Foreskin keratinocyte (primary cell): ENCODE measurements at places on chromosomes 3 and 15. TPM values are rescaled to one million over a fixed set of nuclear protein-coding genes. Genes with fewer than 3 reads are reported as not detected.

Gene ASB14
- total RNA-seq, result not detected in 2 replicates

Gene ZNF501
- total RNA-seq, result 3.2 TPM in 2 replicates

Gene TICRR
- total RNA-seq, result 14.9 and 15.9 TPM in 2 replicates

Gene EPHA3
- 0.04 TPM in 1 of 2 replicates, not detected in the other for total RNA-seq

Gene DISP2
- total RNA-seq, result 0.65 and 1.5 TPM in 2 replicates

Gene EXOG
- 9.2 and 9.3 TPM in 2 replicates for total RNA-seq

Gene GHSR
- total RNA-seq, result not detected in 2 replicates

Gene NOX5
- total RNA-seq, result 0.04 and 0.14 TPM in 2 replicates

Gene MYLK
- total RNA-seq, result 3.5 and 4.6 TPM in 2 replicates

Gene GAP43
- not detected in 2 replicates for total RNA-seq

Gene AADACL2
- not detected in 2 replicates for total RNA-seq

Gene STAB1
- not detected in 2 replicates for total RNA-seq

Gene POLQ
- 12.5 and 14.8 TPM in 2 replicates for total RNA-seq

Gene ACKR4
- 0.21 and 0.31 TPM in 2 replicates for total RNA-seq

Gene CELF6
- 0.17 and 0.18 TPM in 2 replicates for total RNA-seq

Gene INKA1
- 18.2 and 20.1 TPM in 2 replicates for total RNA-seq

Gene FAH
- 21.8 and 25.8 TPM in 2 replicates for total RNA-seq

Gene ZNF35
- 11.5 and 12.0 TPM in 2 replicates for total RNA-seq

Gene SAXO2
- total RNA-seq, result 1.2 and 1.7 TPM in 2 replicates

Gene ZBED2
- total RNA-seq, result 108 and 112 TPM in 2 replicates

Gene LTK
- total RNA-seq, result not detected in 2 replicates

Gene TMCO5A
- total RNA-seq, result not detected in 2 replicates

Gene CIAO2A
- total RNA-seq, result 82.9 and 88.4 TPM in 2 replicates

Gene FAM81A
- 0.56 and 0.78 TPM in 2 replicates for total RNA-seq

Gene LDHAL6B
- total RNA-seq, result not detected in 2 replicates

Gene MUC4
- not detected in 2 replicates for total RNA-seq

Gene SOX14
- not detected in 2 replicates for total RNA-seq

Gene CHDH
- total RNA-seq, result 0.03 and 0.07 TPM in 2 replicates

Gene PIF1
- 16.0 and 18.6 TPM in 2 replicates for total RNA-seq

Gene PROK2
- total RNA-seq, result not detected in 2 replicates

Gene LTF
- total RNA-seq, result not detected in 2 replicates

Gene AP3S2
- total RNA-seq, result 25.8 and 40.3 TPM in 2 replicates

Gene TTC21A
- total RNA-seq, result 1.4 TPM in 2 replicates

Gene KAT2B
- total RNA-seq, result 4.5 and 6.9 TPM in 2 replicates

Gene SH3GL3
- total RNA-seq, result 0.20 and 0.32 TPM in 2 replicates

Gene SLC2A2
- not detected in 2 replicates for total RNA-seq

Gene CCDC32
- total RNA-seq, result 10.0 and 11.5 TPM in 2 replicates

Gene CCR8
- not detected in 2 replicates for total RNA-seq

Gene SEC61A1
- 219 and 254 TPM in 2 replicates for total RNA-seq

Gene PLSCR4
- 0.82 and 1.1 TPM in 2 replicates for total RNA-seq

Gene CHRNA3
- not detected in 2 replicates for total RNA-seq

Gene XIRP1
- total RNA-seq, result not detected in 2 replicates

Gene C15orf39
- 17.2 and 23.6 TPM in 2 replicates for total RNA-seq

Gene CHL1
- not detected in 2 replicates for total RNA-seq

Gene SCN11A
- not detected in 2 replicates for total RNA-seq

Gene SPSB4
- total RNA-seq, result not detected in 2 replicates

Gene CCDC39
- not detected in 2 replicates for total RNA-seq

Gene COLQ
- total RNA-seq, result 0.07 and 0.41 TPM in 2 replicates

Gene ANKRD34C
- not detected in 2 replicates for total RNA-seq

Gene ISLR
- not detected in 2 replicates for total RNA-seq
